ENCODE measurements at places on chromosomes 4 and X. TPM values are rescaled to one million over a fixed set of nuclear protein-coding genes. Genes with fewer than 3 reads are reported as not detected.

SPATA18 gene
- total RNA-seq: 11.2 TPM

DNA sequence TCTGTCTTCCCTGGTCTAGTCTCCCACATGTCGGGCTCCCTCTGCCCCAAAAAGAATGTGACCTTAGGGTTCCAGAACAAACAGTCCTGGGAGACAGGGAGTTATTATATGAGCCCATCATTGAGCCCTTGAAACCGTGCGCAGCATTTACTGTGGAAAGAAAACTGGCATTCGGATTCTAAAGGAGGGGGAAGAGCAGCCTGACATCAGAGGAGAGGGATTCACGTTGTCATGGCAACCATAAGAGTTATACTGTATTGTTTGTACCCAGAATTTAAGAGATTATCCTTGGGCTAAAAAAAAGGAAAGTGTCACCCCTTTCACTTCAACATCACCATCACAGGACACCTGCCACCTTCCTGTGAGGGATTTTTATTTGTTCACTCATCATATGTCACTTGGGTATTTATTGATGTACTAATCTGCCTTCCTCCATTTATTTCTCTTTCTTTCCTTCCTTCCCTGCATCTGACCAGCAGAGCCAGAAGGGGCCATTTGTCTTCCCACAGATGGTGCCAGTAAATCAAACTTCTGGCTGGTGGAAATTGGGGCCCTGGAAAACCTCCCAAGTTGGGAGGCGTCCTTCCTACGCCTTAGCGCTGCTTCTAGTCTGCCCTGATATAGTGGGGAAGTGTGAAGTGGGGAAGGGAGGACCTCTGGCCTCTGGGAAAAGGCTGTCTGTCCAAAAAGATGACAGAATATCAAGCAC lies 64.9 kb upstream of the FRMPD3 start:
- DNase-seq: no peak

GRCh38 chr4:113157086-113157857 lies 107.8 kb downstream of the ANK2 start:
- no peak for DNase-seq

SLIT2 gene
- total RNA-seq: 84.7 TPM

SLC10A7 gene
- 18.7 TPM for total RNA-seq
